HT1080 (cell line): ENCODE measurements at places on chromosomes 3 and 15. TPM values are rescaled to one million over a fixed set of nuclear protein-coding genes. Genes with fewer than 3 reads are reported as not detected.

The QARS1 gene
- 233 and 324 TPM in 2 replicates for total RNA-seq

The CCR4 gene
- not detected in 2 replicates for total RNA-seq

The TPRA1 gene
- total RNA-seq: 65.7 and 72.7 TPM in 2 replicates

The CYP8B1 gene
- not detected in 2 replicates for total RNA-seq

The GOLGA6L7 gene
- not detected in 2 replicates for total RNA-seq

The UBAP1L gene
- total RNA-seq: 0.37 and 0.47 TPM in 2 replicates

The LRRC3B gene
- total RNA-seq: 0.29 and 0.47 TPM in 2 replicates

The C15orf62 gene
- total RNA-seq: 0.16 and 0.27 TPM in 2 replicates

The LRRK1 gene
- total RNA-seq: 9.9 and 12.4 TPM in 2 replicates

The SLC2A2 gene
- total RNA-seq: not detected in 2 replicates

The NR1D2 gene
- 29.6 and 46.4 TPM in 2 replicates for total RNA-seq

The SPATA16 gene
- not detected in 2 replicates for total RNA-seq

The GOLGA8T gene
- 0.06 and 0.17 TPM in 2 replicates for total RNA-seq

The ROPN1 gene
- 0.21 TPM in 1 of 2 replicates, not detected in the other for total RNA-seq

DNA sequence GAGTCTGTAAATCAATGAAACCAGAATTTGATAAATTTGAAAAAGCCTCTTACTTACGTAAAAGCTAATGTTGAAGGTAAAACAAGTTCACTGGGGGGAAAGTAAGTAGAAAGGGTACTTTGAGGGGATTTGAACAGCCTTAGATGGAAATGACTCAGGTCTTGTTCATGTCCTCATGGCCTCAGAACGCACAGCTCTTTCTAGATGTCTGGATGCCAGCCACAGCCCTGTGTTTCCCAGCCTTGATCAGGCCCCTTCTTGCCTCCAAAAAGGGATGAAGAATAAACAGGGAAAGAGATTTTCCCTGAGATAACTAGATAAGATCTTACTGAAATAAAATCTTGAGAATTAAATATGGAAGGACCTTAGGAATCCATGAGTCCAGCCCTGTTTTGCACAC lies 237.1 kb upstream of the GOLGA6L4 start:
- peak; percentile 24 for DNase-seq

GRCh38 chr3:138940446-138940845 lies 6.5 kb downstream of the FOXL2 start:
- DNase-seq: no peak

- DNase-seq: no peak
These were observed 609 bp upstream of the TBC1D23 start for GRCh38 chr3:100260081-100260684.

GRCh38 chr3:132549890-132550578 lies 47.0 kb upstream of the ACKR4 start:
- DNase-seq: peak; percentile 90

GRCh38 chr15:56968821-56969220 lies 50.4 kb downstream of the TCF12 start:
- DNase-seq: no peak

- peak; percentile 67 for DNase-seq
These were observed 10.8 kb upstream of the MFSD1 start for GRCh38 chr3:158790901-158791589.

GRCh38 chr3:61638741-61639140 lies 77.4 kb downstream of the PTPRG start:
- DNase-seq: no peak

DNA sequence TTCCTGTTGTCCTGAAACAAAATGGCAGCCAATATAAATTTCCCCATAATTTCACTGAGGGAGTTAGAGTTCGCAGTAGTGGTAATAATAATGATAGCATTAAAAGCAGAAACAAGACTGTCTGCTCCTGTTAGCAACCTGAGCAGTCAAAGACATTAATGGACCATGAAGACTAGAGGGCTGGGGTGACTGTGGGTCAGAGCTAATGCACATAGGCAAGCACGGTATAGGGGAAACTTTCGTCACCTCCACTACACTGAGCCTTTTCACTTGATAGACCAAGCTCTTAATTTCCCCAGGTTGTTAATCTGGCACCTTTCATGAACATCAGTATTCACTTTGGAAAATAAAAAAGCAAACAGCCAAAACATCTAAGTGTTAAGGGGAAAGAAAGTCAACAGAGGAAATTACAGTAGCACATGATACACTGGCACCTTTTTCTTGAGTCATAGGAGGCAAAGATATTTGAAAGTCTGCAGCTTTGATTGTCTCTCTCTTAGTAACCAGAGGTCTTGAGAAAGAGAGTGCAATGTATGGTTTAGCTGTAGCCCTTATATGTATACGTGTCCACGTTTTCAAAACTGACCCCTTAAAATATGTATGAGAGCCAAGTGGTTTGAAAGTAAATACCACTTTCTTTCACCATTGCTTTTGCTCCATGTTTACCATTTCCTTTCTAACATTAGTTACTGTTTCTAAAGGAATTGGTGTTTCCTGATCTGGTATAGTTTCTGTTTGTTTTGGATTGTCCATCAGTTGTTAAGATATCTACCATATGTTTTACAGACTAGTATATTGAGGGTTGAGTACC lies 104.8 kb downstream of the FILIP1L start:
- no peak for DNase-seq

DNA sequence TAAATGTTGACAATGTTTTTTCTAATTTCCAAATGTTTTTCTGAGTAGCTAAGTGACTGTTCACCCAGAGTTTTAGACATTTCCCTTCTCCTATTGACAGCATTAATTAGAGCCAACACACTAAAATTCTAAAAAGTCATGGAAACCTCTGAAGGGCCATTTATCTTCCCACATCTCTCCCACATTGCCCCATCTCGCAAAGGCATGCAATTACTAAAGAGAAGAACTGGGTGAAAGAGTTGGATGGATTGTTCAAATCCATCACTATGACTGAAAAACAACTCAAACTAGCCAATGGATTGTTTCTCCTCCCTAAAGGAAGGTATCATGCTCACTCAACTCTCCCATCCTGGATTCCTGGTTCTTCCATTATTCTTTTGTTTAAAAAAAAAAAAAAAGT lies 30.0 kb upstream of the PHLDB2 start:
- no peak for DNase-seq

DNA sequence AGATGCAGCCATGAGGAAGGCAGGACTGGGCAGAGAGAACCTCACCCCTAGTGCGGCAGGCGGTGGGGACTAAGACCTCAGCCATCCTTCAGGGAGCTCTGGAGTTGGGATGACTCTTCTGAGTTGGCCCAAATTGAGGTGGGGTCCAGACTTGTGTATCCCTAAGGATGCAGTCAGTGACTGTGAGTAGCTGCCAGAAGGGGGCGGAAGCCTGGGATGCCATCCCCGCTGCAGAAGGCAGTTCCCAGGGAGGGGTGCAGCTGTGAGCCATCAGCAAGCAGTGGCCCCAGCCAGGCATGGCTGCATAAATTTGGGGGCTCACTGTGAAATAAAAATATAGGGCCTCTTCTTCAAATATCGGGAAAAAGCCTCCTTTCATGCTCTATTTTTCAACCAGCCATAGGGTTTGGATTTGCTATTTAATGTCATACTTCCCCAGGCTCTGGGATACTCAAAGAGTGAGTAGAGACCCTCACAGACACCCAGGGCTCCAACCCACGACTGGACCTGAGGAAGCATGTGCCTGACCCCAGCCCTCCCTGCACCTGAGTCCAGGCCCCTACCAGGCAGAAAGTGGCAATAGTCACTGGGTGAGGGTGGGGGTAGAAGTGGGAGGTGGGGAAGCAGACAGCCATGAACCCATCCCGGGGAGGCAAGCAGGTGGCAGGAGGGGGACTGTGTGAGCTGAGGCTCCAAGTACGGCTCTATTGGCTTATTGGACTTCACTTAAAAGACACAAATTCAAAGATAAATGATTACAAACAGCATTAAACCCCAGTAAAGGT lies 30.5 kb downstream of the GRK7 start:
- no peak for DNase-seq

GRCh38 chr15:85759376-85759775 lies 35.3 kb downstream of the KLHL25 start:
- DNase-seq: no peak

DNA sequence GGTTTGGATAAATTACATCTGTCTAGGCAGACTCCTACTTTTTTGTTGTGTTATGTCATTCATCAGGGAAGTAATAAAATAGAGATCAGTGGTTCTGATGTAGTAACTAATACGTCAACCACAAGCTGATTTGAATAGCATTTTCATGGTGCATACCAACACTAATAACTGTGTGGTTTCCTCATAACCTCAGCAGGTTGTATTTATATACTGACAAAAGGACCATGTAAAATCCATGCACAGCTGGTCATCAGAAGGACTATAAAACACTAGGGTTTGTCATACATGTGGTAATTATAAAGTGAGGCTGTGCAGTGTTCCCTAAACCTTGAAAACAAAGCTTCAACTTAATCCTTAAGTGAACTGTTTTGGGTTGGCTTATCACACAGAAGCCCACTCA lies 216.8 kb upstream of the RBMS3 start:
- DNase-seq: peak; percentile 7

- DNase-seq: no peak
These were observed 21.0 kb downstream of the PAQR5 start for GRCh38 chr15:69319384-69320375.

DNA sequence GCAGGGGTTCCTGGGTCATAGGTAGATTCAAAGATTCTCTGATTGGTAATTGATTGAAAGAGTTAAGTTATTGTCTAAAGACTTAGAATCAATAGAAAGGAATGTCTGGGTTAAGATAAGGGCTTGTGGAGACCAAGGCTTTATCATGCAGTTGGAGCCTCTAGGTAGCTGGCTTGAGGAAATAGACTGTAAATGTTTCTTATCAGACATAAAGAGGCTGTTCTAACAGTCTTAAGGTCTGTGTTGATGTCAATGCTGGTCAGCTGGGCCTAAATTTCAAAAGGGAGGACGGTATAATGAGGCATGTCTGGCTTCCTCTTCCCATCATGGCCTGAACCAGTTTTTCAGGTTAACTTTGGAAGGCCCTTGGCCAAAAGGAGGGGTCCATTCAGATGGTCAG lies 48.9 kb downstream of the GASK1A start:
- no peak for DNase-seq

GRCh38 chr3:25049304-25049703 lies 378.8 kb upstream of the RARB start:
- no peak for DNase-seq

DNA sequence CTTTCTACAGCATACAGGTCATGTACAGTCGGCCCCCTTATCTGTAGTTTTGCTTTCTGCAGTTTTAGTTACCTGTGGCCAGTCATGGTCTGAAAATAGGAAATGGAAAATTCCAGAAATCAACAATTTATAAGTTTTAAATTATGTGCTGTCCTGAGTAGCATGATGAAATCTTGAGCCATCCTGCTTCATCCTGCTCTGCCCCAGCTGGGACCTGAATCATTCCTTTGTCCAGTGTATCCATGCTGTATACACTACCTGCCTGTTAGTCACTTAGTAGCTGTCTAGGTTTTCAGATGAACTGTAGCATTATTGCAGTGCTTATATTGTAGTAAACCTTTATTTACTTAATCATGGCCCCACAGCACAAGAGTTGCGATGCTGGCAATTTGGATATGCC lies 44.8 kb downstream of the AP4E1 start:
- peak; percentile 65 for DNase-seq

GRCh38 chr15:60945196-60945595 lies 283.9 kb downstream of the RORA start:
- DNase-seq: no peak

DNA sequence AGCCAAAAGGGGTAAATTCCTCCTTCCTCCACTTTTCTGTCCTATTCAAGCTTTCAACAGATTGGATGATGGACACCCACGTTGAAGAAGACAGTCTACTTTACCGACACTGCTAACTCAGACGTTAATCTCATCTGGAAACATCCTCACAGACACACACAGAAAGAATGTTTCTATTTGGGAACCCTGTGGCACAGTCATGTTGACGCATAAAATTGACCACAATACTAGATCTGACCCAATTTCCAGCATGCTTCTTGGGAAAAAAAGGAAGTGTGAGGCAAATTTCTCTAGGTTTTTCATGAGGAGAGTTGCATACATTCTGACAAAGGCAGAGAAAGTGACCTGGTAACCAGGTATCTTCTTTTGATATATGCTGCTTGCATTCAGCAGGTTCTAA lies 594.1 kb downstream of the FGF12 start:
- peak; percentile 78 for DNase-seq

- DNase-seq: no peak
These were observed 82.7 kb downstream of the MYO5A start for GRCh38 chr15:52445954-52446353.

DNA sequence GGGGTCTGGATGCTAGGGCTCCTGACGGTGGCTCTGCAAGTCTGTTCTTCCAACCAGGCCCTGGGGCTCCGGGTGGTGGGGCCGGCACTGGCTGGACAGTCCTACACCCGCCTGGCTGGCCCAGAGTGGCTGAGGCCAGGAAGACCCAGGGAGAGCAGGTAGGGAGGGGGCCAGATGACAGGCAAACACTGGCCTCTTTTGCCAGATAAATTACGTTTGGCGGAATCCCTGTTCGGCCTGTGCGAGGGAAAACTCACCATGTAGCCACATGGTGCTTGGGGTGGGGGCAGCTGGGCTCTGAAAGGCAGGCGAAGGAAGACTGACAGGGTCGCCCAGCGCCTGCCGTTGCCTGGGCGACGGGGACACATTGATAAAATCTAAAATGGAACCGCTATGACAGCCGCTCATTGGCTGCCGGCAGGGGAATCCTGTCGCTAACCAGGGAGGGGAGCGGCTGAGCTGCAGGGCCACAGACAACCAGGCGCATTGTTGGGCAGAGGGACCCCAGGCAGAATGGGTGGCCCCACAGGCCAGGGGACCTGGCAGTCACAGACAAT lies 30.4 kb downstream of the IQSEC1 start:
- no peak for DNase-seq

DNA sequence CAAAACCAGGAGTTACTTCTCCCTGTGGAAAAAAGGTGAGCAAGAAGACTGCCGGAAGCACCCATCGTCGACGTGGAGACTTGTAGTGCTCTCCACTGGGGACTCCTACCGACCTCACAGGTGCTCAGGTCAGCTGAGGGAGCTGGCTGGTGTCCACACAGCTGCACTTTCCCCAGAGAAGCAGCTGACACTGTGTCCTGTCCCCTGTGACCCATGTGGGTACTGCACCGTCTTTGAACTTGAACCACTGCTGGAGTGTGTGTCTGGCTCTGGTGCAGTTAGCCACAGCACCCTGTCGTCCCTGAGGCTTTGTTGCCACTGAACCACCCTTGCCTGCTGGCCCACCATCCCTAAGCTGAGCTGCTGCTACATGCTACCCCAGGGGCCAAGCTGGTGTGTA lies 270.8 kb downstream of the CACNA2D3 start:
- DNase-seq: no peak

DNA sequence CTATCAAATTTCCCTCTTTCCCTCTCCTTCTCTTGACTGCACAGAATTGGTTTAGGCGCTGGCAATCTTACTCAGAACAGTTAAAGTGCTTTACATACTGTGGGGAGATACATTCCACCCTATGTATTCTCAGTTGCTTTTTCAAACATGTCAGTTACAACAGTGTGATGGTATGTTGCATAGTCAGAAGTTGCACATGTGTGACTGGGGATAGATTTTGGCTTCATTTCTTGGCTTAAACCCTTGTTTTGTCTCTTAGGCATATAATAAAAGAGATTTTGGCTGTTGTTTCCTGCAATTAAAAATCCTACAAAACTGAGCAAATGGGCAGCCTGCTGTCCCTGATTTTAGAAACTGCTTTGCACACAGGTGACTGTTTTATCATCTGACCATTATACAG lies 86.7 kb downstream of the PIK3R4 start:
- DNase-seq: no peak
